ENCODE measurements at places on chromosomes 2 and 18. TPM values are rescaled to one million over a fixed set of nuclear protein-coding genes. Genes with fewer than 3 reads are reported as not detected.

DNA sequence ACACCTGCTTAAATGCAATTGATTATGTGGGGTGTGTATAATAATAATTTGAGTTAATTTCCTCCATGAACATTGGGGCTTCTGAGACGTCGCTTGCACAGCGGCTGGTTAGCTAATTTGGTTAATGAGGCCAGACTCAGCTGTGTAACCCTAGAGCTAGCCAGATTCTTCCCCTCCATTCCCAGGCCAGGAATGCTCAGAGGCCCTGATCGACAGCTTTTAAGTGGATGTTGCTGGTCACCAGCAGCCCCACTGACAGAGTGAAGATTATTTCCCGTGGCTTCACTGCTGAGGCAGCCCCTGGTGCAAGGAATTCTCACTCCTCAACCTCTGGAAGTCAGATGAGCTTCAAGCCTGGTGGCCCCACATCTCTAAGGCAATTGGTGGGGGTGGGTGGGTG, 12.4 kb upstream of the EPAS1 start:
- no peaks in the 10 kb centered on the region for H3K4me1 ChIP-seq
- no peaks in the 10 kb centered on the region for H3K27me3 ChIP-seq
- DNase-seq = no peak
- no peak overlapping the region for H3K27ac ChIP-seq

RNF125 gene
- 41.3 TPM for total RNA-seq

GRCh38 chr2:50672282-50672681, 359.6 kb downstream of the NRXN1 start:
- H3K4me1 ChIP-seq = no peaks in the 10 kb centered on the region
- no peak overlapping the region for H3K4me3 ChIP-seq
- H3K36me3 ChIP-seq = no peaks in the 10 kb centered on the region
- no peak overlapping the region for H3K27ac ChIP-seq
- H3K27me3 ChIP-seq = no peaks in the 10 kb centered on the region
- no peak for DNase-seq

TNFRSF11A gene
- 2.5 TPM for total RNA-seq

DNA sequence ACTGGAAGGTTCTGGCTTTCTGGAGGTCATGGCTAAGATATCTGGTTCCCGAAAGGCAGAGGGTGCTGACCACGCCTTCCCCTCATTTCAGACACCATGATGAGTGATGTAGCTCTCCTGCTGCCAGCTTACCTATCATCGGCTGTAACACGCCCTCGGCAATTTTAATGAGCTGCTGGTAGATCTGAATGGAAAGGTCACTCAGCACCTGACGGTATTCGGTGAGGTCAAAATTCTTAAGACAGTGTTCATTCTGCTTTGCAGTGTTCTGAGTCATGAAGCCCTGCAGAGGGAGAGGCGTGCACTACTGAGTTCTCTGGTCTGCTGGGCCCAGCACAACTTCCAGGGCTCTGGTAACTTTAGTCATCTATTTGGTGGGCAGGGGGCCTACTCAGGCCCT, 25.7 kb upstream of the ACAA2 start:
- no peaks in the 10 kb centered on the region for H3K27me3 ChIP-seq
- DNase-seq = no peak
- no peak overlapping the region for H3K27ac ChIP-seq
- no peaks in the 10 kb centered on the region for H3K36me3 ChIP-seq
- no peak overlapping the region for H3K4me3 ChIP-seq
- H3K4me1 ChIP-seq = no peaks in the 10 kb centered on the region

Data from CD8-positive, alpha-beta memory T cell (primary cell).